ENCODE measurements at places on chromosomes 3 and 15.

DNA sequence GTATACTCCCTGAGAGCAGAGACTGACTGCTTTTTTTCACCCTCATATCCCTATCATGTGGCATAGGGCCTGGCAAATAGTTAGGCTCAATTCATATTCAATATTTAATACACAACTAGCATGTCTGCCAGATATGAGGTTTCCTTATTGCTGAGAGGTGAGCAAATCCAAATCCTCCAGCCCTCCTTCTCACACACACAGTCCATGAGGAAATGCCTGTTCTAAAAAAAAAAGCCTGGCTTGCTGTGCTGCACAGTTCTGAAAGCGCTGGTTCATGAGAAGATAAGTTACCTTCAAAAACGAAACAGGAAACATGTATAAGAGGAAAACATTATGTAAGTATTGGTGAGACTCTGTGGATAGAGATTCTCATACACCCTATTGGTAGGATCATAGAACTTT, 15.5 kb upstream of the ACAP2 start:
- DNase-seq = peak; percentile 84

- DNase-seq = peak; percentile 81
Observed at GRCh38 chr15:75452865-75453702, 1.6 kb upstream of the SIN3A start.

- peak; percentile 95 for DNase-seq
Observed at GRCh38 chr3:12984023-12984823, 89.0 kb downstream of the IQSEC1 start.

- DNase-seq = no peak
Observed at GRCh38 chr15:72113347-72114031, 4.5 kb downstream of the MYO9A start.

- DNase-seq = no peak
Observed at GRCh38 chr3:111864821-111865656, 6.0 kb downstream of the PHLDB2 start.

DNA sequence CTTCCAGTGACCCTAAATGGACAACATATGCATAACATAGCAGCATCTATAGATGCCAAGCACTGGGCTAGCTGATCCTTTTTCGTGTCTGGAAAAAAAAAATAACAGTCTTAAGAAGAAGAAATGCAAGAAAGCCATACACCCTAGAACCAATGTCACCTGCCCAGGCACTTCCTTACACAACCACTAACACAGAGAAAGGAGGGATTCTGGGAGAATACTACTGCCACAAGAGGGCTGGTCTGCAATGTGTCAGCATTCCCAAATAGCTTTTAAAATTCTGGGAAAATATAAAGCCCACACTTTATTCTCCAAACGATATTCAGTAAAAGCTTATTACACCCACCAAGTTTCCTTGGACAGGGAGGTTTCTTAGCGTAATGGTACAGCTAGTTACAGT, 271.2 kb downstream of the TBL1XR1 start:
- no peak for DNase-seq

DNA sequence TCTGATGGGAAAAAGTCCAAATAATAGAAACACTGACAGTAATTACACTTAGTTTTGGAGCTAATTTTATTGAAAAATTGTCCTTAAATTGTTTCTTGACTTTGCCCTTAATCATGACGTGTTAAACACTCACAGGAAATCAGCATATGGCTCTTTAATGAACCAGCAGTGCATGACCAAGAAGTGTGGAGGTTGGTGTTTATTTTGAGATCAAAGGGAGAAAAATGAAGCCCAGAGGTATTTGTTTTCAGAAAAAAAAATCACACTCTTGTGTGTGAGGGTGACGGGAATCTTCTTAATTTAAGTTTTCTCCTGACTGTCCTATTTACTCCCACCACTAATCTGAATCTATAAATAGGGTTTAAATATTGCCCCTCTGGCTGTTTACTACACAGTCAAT, 28.8 kb upstream of the SYNM start:
- DNase-seq = no peak

DNA sequence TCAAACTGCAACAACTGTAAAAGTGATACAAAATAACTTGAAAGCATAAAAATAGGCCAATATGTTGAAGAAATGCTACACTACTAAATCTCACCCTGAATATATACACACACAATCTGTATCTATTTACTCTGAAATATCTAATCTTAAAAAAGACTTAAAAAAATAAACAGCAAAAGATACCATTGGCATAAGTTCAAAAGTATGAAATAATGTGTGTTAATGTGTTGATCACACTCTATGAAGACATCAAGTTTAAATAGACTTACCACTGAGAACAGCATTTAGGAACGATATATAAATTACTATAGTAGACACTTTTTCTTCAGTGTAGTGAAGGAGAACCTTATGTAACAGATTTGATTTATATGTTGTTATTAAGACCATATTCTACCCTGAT, 14.1 kb upstream of the SATB1 start:
- no peak for DNase-seq

DNA sequence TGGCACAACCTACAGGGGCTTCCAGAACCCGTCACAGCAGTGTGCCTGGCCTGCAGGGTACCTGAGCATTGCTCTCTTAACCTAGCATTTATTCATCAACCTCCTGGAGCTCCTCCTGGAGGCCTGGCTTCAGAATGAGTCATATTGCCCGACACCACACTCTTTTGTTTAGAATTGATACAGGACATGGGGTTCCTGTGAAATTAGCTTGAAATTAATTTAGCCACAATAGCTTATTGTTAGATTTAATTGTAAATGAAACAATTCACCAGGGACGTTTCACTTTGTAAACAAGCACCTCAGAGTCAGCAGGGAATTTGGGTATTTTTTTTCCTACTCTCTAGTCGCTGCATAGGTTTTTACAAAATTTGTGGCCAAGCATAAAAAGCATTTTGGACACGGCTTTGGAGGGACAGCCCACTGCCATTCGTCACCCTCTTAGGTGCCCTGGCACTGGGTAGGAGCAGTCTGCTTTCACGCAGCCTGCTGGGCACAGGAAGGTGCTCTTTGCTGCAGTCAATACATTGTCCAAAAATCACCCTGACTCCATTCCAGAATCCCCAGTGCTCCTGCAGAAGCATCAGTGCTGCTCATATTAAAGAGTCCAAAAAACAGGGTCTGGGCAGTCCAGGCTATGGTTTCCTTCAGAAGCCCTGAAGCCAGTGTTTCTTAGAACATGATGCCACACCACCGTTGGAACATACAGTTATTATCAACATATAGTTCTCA, 60.8 kb upstream of the MEF2A start:
- DNase-seq = no peak

- peak; percentile 44 for DNase-seq
Observed at GRCh38 chr15:70670680-70671079, 92.7 kb downstream of the UACA start.

DNA sequence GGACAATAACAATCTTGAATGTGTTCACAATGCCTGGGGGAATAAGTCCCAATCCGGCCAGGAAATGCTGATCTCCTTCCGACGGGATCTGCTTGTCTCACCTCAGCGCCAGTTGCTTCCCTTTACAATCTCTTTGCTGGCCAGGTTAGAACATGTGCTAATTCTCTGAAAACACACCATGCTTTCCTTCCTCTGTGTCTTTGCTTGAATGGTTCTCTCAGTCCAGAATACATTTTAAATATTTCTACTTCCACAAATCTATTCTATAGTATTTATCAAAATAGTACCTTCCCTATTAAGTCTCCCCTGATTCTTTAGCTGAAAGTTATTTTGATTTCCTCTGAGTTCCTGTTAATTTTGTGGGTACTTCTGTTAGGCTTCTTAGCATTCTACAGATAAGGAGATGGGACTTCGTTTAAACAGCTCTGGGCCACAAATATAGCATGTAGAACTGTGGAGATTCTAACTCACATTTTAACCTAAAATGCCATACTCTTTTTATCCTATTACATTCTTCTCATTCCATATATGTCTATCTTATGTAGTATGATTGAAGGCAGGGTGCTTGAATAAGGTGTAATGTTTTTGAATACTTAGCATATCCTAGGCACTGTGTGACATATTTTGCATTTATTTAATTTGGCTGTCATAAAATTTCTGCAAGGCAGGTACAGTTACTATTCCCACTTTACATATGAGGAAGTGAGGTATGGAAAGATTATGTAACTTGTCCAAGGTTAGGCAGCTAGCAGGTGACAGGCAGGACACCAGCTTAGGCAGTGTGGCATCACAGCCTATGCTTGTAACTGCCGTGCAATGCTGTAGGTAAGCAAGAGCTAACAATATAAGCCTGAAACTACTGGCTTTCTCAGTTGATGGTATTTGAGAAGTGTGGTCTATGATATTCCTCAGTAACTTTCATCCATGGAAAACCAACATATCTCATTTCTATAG, 299.8 kb downstream of the LPP start:
- DNase-seq = no peak

GRCh38 chr3:37307321-37307720, 132.9 kb upstream of the LRRFIP2 start:
- DNase-seq = no peak

Measured in hematopoietic multipotent progenitor cell treated with erythropoietin and hydrocortisone succinate and interleukin-3 and kit ligand, for 6 days (in vitro differentiated cells).